ENCODE measurements at places on chromosomes 12 and 14.

DNA sequence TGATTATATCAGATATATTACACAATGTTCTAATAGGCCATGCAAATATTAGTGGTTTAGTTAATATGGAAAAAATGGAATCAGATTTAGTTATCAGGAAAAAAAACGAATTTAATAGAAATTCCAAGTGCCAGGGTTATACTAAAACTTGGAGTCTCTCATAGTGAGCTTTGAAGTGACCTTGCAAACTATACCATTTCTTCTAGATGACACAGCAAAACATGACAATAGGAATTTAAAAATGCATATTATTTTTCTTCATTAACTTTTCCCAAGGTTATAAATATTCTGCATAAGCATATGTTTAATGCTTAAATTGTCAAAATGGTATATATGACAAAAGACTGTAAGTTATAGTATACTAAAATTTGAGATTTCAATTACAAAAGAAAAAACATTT is 250.1 kb upstream of the DCN start:
- DNase-seq = no peak

DNA sequence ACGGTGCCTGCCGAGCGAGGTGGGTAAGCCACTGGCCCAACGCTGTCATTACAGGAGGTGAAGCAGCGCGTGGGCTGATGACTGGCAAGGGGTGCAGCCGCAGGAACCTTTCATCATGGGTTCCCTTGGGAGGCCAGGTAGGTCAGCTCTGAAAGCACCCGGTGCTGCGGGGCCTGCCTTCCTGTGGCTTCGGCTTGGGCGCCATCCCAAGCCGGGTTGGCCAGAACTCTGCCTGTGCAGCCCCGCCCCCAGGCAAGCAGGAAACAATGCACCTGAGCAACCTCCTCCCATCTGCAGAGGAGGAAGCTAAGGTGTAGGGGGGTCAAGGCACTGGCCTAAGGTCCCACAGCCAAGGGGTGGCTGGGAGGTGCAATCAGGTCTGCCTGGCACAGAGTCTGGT is 20.0 kb upstream of the HHIPL1 start:
- no peak for DNase-seq

DNA sequence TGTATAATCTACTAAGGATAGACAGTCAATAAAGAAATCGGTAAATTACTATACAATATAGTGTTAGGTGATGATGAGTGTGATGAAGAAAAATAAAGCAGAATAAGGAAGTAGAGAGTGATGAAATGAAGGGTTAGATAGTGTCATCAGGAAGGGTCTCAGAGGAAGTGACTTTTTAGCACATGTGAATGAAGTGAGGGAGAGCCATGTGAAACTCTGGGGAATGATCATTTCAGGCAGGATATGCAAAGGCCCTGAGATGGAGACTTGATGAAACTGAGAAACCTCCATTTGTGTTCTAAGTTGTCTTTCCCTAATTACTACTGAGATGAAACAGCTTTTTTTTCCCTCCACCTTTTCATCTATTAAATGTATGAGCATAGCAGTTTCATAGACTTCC is 19.4 kb upstream of the GNPTAB start:
- no peak for DNase-seq

- peak; percentile 27 for DNase-seq
These were observed 165.4 kb downstream of the GCH1 start for GRCh38 chr14:54737132-54737711.

DNA sequence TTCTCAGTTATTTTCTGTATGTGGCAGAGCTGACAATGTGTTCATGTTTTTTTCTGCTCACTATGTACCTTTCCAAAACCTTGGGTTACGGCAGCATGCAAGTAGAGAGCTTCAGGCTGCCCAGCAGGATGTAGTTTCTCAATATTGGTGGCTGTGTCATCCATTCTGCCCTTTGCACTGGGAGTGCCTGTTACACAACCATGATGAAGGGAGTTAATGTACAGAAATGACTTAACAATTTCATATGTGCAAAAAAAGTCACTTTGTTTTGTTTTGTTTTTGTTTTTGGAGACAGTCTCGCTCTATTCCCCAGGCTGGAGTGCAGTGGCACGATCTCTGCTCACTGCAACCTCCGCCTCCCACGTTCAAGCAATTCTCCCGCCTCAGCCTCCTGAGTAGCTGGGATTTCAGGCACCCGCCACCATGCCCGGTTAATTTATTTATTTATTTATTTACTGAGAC is 6.1 kb upstream of the CNIH1 start:
- no peak for DNase-seq

DNA sequence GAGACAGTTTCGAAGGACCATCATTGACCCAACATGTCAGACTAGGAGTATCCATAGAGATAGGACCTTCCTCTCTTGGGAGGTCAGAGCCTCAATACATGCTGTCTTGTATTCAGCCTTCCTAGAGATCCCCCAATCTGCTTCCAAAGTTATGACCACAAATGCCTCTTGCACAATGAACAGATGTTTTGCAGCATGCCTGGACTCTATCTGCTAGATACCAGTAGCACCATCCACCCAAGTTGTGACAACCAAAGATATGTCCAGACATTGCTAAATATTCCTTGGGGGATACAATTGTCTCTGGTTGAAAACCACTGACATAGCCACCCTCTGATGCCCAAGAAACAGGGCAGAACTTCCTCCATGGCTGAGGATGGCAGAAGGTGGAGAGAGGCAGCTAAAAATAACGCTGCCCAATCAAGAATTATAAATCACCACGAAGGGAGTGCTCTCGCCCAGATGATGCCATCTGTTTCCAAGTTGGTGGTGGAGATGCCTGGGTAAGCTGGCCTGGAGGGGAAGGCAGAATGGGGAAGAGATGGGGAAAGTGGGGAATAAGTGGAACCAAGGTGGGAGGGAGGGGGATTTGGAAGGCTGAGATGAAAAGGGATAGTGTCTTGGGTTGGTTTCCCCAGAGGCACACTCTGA is 42.9 kb upstream of the NOS1 start:
- no peak for DNase-seq

DNA sequence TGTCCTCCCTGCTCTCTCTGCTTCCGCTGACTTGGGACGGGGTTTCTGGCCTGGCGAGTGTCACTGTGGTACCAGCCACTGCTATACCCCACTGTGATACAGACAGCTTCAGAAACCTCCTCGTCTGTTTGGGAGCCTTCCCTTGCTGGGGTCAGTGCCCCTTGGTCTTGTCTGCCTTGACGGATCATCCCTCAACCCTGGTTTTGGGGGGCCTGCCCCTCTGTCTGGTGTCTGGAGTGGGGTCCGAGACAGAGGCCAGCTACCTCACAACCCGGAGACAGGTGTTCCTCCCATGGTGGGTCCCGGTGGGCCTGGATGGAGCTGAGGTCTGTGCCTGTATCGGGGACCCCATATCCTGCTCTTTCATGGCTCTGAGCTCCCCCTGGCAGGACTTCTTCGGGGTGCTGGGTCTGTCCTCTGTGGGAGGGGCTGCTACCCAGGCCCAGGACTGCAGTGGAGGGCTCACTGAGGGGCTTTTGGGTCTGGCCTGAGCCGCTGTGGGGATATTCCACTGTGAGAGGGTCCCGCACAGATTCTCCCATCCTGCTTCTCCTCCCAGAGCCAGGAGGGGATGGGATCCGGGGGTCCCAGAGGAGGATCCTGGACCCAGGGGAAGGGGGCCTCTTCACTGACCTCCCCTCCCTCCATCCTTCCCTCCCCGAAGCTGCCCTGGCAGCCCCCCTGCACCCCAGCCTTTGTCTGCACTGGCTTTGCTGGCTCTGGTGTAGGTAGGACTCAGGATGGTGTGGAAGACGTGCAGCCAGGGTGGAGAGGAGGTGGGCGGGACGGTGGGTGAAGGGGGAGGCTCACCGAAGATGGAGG is 365.5 kb downstream of the TMEM121 start:
- no peak for DNase-seq

GRCh38 chr14:62189698-62190097 is 427.5 kb downstream of the SNAPC1 start:
- DNase-seq = peak; percentile 17

DNA sequence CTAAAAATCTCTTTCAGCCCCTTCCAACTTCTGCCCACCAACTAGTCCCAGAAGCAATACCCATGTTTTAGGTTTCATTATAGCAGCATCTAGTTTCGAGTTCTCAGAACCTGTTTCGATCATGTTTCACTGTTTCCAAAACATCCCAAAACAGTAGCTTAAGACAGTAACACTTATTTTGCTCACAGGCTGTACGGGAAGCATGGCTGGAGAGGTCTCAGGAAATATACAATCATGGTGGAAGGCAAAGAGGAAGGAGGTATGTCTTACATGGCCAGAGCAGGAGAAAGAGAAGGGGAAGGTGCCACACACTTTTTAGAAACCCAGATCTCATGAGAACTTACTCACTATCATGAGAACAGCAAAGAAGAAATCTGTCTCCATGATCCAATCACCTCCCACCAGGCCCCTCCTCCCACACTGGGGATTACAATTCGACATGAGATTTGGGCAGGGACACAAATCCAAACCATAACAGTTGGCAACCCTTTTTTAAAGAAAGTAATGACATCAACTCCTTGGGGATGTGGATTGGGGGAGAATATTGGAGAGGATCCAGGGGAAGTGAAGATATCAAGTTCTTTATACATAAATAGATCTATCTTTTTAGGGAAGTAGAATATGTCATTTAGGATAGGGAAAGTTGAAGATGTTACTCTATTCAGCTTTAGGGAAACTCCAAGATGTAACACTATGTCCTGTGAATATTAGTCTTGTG is 269.9 kb upstream of the PLEKHG7 start:
- DNase-seq = no peak

DNA sequence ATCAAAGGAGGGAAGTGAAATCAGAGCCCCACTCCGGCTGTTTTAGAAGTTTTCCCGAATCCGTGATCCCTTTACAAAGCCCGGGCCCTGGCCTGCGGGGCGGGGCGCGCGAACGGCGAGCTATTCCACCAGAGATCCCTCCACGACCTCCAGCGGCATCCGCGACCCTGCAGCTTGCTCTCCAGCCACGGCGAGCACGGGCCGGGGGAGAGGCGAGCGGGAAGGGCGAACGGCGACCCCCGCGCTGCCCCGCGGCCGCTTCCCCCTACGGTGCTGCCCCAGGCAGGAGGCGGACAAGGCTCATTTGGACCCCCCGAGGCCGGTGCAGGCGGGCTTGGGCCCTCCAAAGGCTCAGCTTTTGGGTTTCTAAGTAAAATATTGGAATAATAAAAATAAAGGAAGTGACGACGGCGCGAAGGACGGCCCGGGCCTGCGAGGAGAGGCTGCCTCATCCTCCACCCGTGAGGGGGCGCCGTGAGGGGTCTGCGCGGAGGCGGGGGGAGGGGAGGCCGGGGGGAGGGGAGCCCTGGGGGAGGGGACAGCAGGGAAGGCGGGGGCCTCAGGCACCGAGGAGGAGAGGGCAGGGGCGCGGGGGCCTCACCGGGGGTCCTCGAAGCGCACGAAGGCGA is 613 bp downstream of the SRSF9 start:
- no peak for DNase-seq

DNA sequence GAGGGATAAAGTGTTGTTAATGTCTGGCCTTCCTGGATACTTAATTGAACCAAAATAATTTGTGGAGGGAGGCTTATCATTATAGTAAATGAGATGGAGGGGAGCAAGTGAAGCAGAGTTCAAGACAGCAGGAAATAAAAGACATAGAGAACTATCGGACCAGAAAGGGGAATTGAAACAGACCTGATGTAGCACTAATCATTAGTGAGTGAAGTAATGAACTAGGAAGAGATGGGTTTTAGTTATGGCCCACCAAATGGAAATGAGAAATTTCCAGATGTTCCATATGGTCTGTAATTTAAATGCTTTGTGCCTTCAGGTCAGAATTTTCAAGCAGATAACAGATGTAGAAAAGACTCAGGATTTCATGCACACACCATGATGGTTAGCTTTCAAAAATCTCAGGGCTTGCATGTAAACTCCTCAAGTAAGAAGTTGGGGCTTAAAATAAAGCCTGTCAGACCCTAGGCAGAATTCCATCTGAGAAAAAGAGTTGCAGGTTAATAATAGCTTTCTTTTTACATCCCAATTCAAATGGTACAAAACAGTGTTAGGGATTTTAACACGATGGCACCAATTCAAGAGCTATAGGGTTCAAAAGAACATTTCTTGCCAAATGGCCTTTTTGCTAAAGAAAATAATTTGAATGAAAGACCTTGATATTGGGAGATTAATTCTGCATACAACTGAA is 355.8 kb downstream of the FSCB start:
- no peak for DNase-seq

DNA sequence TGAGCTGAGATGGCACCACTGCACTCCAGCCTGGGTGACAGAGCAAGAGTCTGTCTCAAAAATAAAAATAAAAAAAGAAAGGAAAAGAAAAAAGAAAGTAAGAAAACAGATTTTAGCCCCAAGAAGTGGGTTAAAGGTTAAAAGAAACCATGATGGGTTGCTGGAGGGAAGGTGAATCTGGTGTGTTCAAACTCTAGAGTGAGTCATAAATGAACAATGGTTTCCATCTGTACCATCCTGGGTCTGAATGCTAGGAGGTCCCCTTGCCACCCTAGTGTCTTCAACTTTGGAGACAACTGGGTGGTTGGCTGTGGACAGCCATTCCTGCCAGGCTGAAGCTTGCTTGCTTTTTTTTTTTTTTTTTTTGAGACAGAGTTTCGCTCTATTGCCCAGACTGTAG is 1.6 kb upstream of the RPS26 start:
- DNase-seq = no peak

DNA sequence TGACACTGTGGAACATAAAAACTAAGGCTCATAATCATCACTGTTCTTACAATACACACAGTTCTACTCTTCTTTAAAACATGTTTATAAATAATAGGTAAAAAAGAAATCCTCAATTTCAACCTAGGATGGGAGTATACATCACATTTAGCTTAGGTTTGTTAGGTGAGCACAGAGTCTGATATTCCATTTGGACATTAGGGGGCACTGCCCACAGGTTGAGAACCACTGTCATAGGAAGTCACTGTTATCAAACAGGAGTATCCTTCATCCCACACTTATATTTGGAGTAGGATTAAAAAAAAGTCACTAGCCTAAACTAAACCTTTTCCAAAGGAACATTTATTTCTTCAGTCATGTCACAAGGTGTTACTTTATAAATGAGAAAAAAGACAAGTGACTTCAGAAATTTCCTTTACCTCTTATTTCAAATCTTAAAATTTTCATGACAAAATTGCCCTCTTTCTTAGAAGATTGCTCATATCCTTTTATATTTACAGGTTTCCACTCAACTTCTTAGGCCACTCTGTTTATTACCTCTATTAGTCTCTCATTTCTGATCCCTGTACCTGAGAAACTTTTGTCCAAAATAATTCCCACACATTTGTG is 240.6 kb downstream of the CPNE8 start:
- peak; percentile 18 for DNase-seq

GRCh38 chr12:93798279-93799151 is 121.3 kb downstream of the CRADD start:
- no peak for DNase-seq

GRCh38 chr14:34198096-34198495 is 247.2 kb upstream of the EGLN3 start:
- DNase-seq = no peak

DNA sequence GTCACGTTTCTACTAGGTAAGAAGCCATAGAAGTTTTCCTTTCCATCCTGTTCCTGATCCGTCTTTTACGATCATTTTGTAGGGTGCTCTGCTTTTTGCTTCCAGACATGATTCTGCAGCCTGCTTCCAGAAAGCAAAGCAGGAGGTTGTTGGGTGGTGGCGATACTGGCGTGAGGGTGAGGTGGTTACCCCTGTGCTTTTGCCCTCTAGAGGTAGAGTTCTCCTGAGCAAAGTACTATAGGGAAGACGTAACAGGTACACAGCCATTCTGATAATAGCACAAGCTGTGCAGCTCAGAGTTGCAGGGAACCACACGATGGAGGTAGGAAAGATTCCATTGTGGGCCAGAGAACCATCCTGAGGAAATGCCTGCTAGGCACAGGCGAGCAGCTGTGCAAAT is 186.0 kb downstream of the PAH start:
- no peak for DNase-seq

- no peak for DNase-seq
These were observed 217.4 kb downstream of the SLC41A2 start for GRCh38 chr12:104740668-104741067.

All from A172 (cell line).